ENCODE measurements at places on chromosomes 2 and 18.

DNA sequence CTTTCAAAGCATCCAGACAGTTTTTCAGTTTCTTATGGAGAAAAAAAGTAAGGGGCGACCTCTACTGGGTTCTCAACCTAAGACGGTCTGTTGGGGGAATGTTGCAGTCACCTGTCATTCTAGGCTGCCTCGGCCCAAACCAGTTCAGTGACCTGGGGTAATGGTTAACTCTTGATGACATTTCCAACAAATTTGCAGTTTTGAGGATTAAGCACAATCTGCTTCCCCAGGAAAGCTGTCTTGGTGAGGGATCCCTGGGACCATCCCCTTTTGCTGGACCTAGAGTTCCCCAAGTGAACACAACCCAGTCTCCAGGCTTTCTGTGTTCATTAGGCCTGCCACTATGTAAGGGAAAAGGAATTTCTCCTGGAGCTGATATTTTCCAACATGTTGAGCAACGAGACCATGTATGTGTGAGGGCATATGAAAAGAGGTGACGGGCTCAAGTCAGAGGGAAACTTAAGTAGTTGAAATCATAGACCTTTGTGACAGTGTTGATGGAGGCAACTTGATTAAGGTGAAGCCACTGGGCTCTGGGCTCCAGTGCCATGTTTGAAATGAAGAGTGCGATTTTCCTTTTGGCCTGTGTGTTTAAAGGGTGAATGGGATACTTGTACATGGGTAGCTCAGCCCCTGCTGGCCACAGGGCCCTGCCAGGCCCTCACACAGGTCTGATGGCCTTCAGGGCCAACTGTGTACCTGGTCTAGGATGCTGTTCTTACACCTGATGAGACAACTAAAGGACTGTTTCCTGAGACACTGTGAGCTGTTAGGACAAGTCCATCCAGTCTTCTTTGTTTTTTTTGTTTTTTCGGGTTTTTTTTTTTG lies 27.0 kb downstream of the FOSL2 start:
- peak; percentile 78 for DNase-seq

GRCh38 chr2:152175012-152175367 lies 573 bp downstream of the STAM2 start:
- no peak for DNase-seq

DNA sequence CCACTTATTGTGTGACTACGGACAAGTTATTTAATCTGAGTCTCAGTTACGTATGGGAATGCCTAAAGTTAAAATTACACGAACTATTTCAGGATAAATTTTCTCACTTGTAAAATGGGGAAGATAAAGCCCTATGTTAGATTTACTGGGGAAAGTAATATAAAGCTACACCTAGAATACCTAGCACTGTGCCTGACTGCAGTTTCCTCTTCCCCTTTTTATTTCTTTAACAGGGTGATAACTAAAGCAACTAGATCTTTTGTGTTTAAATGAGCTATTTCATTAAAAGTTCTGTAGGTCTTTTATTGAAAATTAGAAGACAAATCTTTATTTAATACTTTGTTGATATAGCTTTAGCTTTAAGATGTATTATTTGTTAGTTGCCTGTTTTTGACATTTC lies 5.0 kb downstream of the B3GNT2 start:
- no peak for DNase-seq

- DNase-seq = no peak
Measured at GRCh38 chr2:62908145-62908544, 142.5 kb upstream of the OTX1 start.

DNA sequence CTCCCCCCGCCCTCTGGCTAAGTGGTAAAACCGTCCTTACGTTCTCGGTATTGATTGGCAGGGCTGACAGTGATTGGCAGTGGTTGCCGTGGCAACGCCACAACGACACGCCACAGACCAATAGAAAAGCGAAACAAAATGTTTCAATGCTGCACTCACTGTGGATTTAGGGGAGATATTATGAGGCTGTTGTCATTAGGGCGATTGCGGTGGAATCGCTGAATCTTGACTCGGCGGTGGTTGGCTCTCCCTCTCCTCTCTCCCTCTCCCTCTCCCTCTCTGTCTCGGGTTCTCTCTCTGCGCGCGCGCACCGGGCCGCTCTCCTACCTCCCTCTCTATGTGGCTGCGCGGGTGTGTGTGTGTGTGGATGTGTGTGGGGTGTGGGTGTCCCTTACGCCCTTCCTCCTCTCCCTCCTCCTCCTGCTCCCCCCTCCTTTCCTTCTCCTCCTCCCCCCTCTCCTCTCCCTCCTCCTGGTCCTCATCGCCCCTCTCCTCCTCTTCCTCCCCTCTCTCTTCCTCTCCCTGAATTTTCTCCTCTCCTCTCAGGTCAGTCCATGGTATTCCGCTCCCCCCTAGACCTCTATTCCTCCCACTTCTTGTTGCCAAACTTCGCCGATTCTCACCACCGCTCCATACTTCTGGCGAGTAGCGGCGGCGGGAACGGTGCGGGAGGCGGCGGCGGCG lies at the start of gene SIX3:
Gene SIX3 (plus strand): TSS at position 152 of the 684 bp plus-strand sequence. CDS start 403 bp downstream, at position 555.
- no peak for DNase-seq

DNA sequence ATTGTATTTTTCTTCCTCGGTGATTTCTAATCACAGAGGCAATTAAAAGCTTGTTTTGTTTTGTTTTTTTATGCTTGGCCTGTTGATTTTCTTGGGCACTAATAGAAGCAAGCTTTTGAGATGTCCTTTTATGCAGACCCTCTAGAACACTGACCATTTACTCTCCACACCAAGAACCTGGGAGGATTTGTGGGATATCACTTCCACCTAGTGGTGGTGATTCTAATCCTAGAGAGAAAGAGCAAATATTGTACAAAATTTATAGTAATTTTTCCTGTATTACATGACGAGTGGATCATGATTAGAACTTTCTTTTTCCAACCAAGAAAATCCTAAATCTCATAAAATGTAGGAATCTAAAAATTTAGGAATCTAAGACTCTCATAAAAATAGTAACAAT lies 23.4 kb downstream of the NEMP2 start:
- DNase-seq = peak; percentile 54

- DNase-seq = no peak
Measured at GRCh38 chr2:172089633-172090032, 4.3 kb downstream of the DLX1 start.

DNA sequence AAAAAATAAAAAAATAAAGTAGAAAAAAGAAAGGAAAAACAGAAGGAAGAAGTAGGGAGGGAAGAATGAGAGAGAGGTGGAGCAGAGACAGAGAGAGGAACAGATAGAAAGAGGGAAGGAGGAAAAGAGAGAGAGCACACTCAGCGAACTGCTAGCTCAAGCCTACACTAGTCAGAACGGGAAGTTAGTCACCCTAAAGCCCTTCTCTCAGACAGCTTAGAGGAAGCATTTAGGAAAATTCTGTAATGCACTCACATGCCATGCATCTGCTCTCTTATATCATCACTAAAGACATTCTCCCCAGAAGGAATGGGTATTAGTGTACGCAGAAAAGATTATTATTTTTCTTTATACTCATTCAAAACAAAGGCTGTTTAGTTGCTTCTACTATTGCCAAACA lies 68.1 kb upstream of the SULT1C3 start:
- DNase-seq = no peak

- no peak for DNase-seq
Measured at GRCh38 chr2:98656800-98657199, 48.4 kb downstream of the UNC50 start.

DNA sequence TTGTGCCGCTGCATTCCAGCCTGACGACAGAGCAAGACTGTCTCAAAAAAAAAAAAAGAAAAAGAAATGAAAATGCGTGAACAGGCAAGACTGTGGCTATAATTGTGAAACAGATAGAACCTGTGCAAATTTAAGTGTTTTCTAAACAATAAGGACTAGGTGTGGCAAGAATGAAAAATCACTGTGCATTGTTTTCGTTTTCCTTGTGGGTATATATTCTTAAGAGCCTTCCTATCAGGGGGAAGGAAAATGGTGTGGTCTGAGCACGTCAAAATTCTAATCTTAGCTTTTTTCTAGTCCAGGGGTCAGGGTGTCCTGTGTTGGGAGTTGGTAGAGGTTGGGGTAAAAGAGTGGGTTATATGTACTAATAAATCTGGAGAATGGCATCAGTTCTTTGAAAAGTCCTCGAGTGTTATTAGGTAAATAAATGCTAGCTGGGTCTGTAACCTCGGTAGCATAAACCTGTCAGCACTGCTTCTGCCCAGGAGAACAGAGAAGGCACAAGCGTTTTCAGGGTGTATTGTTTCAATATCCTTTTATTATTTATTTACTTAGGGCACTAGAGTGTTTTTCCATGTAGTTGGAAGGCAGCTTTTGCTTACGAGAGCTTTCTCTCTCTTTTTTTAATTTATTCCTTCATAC lies 11.6 kb downstream of the ATP6V1C2 start:
- no peak for DNase-seq

GRCh38 chr2:150191349-150191748 lies 296.1 kb downstream of the RND3 start:
- DNase-seq = peak; percentile 89

DNA sequence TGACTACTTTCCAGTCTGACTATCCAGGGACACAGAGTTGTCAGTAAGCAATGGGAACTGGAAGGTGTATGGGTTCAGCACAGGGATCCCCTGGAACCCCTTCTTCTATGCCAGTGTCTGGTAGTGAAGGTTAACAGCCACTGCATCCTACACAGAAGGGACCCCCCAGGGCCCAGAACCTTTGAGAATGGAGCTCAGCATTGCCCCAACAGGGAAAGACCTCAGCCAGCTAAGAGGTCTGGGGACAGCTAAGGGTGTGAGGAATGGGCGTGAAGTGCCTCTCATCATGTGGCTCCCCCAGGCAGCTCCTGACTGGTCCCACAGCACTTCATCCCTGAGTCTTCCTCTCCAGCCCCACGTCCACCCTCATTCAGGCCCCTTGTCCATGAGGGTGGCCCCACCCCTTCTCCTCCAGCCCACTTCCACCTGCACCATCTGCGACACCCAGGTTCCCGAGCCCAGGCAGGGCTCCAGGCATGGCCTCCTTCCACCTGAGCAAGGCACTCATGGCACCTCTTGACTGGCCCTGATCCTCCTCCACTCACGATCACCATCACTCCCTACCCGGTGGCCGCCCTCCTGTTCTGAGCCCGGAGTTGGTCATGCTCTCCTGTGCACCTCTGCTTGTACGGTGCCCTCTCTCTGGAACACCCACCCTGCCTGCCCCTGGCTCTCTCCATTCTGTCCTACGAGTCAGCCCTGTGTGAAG lies 77.1 kb downstream of the SFXN5 start:
- no peak for DNase-seq

GRCh38 chr2:68088940-68089339 lies 26.1 kb upstream of the C1D start:
- peak; percentile 21 for DNase-seq

- no peak for DNase-seq
Measured at GRCh38 chr2:177538323-177538722, 145.8 kb downstream of the AGPS start.

All from amniotic epithelial cell (primary cell).